RWPE1 (cell line): ENCODE measurements at places on chromosomes 1 and 21.

- no peak for DNase-seq
Observed at GRCh38 chr1:206766251-206766856, 4.2 kb upstream of the IL19 start.

GRCh38 chr21:36873513-36873912 is 93.0 kb downstream of the HLCS start:
- DNase-seq = no peak

DNA sequence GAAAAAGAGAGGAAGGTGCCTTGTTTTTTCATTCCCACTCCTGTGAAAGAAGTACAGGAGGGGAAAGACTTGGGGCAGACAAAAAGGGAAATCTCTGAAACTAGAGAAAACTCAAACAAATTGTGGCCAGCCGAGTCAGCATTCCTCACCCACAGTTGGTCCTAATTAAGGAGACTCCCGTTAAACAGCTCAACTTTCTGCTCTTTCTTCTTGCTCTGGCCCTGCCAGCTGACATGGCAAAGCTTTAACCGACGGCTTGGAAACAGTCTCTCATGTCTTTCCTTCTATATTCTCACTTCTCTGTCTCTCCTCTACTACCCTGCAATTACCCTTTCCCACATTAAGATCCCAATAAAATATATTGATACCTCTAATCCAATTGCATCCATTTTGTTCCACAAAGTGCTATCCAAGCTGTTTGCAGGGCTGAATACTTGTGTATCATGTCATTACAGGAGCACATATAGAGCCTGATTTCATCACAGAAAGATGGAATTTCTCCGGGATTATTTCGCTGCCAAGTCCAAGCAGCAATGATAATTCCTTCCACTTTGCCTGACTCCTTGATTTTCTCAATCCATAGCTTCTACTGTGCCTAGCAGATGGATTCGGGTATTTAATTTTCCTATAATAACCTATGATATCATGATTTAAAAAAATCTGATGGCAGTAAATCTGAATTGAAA is 65.4 kb upstream of the IPO9 start:
- no peak for DNase-seq

GRCh38 chr1:17304826-17305175 is 3.2 kb upstream of the PADI4 start:
- DNase-seq = no peak

DNA sequence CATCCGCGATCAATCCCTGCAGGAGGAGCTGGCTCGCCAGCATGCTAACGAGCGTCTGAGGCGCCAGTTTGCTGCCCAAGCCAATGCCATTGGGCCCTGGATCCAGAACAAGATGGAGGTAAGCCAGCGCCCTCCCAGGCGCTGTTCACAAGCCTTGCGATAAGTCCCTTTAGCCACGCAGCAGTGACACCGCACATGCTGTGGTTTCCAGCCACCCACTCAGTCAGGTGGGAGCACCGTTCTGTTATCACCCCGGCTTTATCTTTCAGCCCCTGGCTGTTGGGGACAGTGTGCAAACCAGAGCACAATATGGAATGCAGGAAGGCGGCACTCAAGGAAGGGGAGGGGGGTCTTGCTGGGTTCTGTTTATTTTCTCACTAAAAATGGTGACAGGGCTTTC is 41.1 kb upstream of the MTR start:
- DNase-seq = no peak
